Cerebellar nuclear complex (tissue), 1 donor: ENCODE measurements at places on chromosomes 1 and 21.

- no peak for DNase-seq
Observed at GRCh38 chr1:195251900-195252299, 1356.3 kb downstream of the KCNT2 start.

DNA sequence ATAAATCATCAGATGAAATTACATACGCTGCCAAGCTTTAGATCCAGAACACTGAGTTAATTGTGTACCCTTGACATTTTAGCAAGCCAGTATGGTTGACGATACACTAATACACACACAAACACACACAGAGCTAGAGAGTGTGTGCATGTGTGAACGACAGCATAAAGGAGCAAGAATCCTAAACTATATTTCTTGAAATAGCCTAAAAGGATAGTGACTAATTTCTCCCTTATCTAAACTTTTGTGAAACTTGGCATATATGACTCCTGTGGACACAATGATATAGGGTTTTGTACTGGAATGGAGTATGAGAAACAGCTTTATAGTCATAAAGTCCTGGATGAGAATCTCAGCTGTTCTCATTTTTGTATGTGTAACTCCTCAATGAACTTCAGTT, 65.1 kb upstream of the DMRTA2 start:
- DNase-seq: no peak

DNA sequence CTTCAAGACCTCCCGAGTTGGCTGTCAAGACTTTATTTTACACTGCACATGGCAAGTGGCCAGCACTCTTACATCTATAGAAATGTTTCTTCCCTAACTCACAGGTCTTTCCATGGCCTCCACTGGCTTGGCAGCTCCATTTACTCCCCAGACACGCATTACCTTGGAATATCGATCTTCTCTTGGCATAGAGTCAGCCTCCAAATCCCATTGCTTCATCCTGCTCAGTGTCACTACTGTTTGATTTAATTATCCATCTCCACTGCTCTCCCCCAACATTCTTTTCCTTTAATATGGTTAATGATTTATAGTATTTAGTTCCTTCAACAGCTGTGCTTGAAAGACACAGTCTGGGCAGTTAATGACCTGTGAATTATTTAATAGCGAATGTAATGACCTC, 241.2 kb upstream of the MAP1LC3C start:
- no peak for DNase-seq

- no peak for DNase-seq
Observed at GRCh38 chr1:37861151-37861550, 1.8 kb upstream of the MTF1 start.

GRCh38 chr1:180953291-180954004, 40.8 kb downstream of the KIAA1614 start:
- DNase-seq: peak; percentile 29

- DNase-seq: no peak
Observed at GRCh38 chr1:152347116-152347728, 12.6 kb downstream of the FLG2 start.

DNA sequence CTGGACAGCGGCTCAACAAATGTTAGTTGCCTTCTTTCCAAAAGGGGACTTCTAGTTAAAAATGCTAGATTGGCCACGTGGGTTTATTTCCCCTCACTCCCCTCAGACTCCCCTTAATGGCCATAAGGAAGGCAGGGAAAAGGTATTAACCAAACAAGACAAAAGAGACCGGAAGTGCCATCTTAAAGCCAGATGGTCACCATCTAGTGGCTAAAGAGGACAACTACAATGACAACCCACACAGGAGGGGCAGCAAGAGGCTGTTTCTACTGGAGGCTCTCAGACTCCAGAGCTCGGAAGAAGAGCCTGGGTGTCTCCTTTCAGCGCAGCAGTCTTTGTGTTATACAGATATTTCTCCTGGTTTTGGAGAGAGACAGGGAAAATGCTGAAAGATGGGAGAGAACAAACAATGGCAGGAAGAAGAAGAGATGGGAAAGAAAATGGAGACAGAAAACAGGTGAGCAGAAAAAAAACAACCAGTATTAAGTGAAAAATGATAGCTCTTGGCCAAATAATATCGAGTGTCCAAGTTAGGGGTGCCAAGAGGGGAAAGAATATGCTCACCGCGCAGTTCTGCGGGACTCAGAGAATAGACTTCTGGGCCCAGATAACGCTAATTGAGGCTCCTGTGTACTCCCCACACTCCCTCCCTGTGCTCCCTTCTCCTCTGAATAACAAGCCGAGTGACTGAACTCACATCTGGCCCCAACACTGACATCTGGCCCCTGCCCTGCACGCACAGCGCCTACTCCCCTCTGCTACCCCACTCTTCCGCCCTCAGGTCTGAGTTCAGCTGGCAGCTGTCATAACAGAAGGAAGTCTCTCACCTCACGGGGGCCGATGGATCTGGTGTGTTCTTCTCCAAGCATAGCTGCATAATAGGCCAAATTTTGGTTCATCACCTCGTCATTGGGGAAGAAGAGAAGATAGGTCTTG, 9.6 kb downstream of the P3H1 start:
- no peak for DNase-seq

DNA sequence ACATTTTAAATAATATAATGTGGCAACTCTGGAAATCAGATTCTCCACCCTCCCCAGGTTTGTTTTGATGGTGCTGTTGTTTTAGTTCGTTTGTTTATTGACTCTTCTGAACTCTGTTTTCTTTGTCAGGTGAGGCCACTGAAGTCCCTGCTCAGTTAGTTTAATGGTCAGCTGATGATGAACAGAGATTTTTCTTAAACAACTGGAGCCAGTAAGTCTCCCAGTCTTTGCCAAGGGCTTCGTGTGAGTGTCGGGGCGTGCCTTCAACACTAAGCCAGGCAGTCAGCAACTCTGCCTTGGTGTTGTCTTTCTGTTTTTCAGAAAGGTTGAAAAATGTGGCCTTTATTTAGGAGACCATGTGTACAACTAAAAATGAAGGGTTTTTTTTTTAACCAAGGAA, 58.9 kb downstream of the TEX35 start:
- no peak for DNase-seq

DNA sequence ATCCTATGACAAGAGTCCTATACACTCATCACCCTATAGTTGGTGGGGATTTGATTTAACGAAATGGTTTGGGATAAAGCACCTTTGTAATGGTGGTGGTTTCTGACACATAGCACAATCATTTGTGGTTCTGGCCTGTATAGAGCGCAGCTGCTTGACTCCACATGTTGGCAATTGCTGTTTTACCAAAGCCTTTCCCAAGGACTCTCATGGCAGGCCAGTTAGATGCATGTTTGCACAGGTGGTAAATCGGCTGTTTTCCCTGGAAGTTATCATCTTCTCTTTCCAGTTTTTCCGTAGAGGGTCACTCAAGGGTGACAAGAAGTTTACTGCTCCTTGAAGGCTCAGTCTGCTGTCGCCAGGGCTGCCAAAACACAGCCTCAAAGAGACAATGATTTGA, 17.1 kb upstream of the XPR1 start:
- no peak for DNase-seq

DNA sequence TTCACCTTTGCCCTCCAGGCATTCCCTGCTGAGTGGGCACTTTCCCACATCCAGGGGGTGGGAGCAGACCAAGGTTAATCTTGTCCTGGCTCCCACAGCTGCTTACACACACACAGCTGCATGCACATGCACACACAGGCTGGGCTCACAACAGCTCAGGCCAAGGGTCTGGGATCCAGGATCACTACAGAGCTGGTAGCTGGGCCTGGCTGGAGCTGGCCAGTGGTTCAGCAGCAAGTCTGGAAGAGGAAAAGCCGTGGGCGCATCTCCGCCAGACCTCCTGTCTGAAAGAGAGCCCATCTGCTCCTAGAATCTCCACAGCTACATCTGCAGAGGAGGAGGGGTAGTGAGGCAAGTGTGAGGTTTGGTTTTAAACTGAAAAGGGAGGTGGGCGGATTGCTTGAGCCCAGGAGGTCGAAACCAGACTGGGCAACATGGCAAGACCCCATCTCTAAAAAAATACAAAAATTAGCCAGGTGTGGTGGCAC, 3.8 kb downstream of the CDK18 start:
- DNase-seq: no peak

- DNase-seq: no peak
Observed at GRCh38 chr1:205598841-205599668, 32.8 kb downstream of the ELK4 start.

- no peak for DNase-seq
Observed at GRCh38 chr21:29144736-29145353, 14.4 kb downstream of the MAP3K7CL start.

DNA sequence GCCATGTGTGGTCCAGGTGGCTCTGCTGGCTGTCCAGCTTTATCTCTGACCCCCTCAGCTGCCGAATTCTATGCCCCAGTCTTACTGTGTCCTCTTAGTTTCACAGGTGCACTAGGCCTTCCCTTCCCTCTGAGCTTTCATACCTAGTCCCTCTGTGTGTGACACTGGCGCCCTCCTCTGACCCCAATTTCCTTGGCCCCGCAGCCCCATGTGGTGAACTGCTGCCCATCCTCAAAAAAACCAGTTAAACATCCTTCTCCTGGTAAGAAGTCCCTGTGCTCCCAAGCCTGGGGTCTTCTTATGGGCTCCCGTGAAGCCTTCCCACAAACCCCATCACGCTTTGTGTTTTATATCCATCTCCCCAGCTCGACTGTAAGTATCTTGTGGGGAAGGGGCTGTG, 93.9 kb upstream of the TSPAN2 start:
- DNase-seq: no peak

DNA sequence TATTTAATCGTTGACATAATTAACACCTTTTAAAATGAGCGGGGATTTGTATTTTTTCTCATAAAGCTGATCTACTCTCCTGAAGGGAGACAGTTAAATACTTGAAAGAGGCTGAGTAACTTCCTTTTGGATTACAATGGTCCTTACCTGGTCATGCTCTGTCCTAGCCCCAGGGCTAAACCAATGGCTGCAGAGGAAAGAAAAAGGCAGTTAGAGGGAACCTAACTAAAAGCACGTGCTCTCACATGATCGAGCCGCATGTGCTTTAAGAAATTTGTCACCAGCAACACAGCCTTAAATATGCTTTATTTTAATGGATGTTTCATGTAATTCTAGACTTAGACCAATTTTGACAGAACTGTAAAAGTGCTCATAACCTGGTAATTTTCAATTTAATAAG, 132.7 kb downstream of the GPATCH2 start:
- DNase-seq: no peak

- no peak for DNase-seq
Observed at GRCh38 chr1:6011161-6011945, 19.1 kb upstream of the NPHP4 start.

GRCh38 chr1:232655028-232655745, 25.3 kb upstream of the SIPA1L2 start:
- no peak for DNase-seq

- DNase-seq: no peak
Observed at GRCh38 chr1:41416081-41416480, 54.8 kb downstream of the FOXO6 start.

GRCh38 chr1:151145304-151146071, 943 bp downstream of the SEMA6C start:
- DNase-seq: no peak

GRCh38 chr1:31413405-31414001, 490 bp downstream of the SERINC2 start:
- DNase-seq: no peak

GRCh38 chr1:16927711-16928485, 6.2 kb downstream of the CROCC start:
- no peak for DNase-seq

DNA sequence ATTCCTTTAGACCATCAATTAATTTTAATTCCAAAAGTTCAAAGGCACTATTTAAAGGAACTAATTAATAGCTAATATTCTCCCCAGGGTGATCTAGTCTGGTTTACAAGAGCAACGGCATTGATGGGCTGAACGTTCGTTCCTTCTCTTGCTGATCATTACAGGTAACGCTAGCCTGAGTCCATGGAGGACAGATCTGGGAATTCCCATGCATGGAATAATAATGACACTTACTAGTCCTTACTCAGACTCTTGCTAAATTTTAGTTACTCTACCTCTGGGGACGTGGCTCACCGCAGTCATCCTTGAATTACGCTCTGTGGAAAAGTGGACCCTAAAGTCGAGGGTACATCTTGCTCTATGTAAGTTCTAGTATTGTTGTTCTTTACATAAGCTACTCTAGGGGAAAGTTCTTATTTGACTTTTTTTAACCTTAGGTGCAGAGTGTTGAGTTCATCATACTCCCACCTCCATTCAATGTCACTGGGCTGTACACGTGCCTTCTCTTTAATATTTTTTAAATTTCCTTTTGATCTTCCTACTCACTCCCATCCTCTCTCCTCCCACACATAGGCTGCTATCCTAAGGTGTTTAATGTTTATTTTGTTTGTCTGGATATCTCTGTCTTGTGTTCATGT, 133.9 kb downstream of the ZNF281 start:
- DNase-seq: no peak

GRCh38 chr1:234089396-234089795, 184.9 kb downstream of the SLC35F3 start:
- no peak for DNase-seq

DNA sequence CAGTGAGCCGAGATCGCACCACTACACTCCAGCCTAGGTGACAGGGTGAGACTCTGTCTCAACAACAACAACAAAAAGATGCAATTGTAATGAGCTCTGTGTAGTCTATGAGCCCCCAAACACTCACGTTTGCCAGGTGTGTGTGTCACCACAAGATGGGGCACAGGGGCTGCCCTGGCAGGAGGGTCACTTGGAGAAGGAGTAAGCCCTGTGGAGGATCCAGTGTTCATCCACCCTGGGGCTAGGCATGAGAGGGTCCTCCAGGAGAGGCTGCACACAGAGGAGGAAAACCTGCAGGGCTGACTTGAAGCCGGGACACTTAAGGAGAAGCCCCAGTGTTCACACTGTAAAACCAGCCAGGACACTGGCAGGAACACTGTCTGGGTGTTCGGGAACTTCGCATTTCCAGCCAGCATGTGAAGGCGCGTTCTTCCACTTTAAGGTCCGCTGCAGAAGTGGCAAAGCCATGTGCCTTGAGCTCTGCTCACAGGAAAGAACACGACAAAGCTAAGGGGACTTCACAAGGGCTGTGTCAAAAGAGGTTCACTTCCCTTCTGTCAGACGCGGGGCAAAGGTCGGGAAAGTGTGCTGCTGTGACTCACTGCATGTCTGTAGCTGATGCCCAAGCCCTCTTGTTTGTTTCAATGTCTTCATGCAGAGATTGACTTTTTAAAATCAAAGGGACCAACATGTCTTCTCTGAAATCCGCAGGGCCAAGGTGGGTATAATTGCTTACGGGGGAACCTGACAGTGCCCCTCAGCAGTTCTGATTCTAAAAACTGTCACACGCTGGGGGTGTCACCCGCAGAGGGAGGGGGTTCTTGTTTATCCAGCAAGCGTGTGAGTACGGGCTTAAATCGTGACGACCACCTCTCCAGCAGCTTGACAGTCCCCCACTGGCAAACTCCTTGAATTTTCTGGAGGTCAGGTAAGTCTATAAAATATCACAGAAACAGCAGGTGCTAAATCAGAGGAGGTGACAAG, 102.8 kb downstream of the RIPK4 start:
- no peak for DNase-seq

DNA sequence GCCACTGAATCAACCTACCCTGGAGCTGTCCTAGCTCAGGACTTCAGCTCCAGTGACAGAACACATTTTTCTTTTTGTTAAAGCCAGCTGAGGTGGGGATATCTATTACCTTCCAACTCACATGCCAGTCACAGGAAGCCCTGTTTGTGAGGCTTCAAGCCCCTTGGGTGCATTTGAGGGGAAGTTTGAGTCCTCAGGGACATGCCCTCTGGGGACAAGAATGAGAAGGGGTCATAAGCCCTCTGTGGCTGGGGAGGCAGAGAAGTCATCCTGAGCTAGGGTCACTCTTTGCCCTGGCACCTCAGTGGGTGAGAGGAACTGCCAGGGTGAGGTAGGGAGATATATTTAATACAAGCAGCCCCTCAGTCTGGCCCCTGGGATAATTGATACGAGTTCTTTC, 33.5 kb upstream of the CLDN14 start:
- no peak for DNase-seq
